ENCODE measurements at places on chromosomes 5 and 9.

- no peak for DNase-seq
These were observed 1.6 kb upstream of the ARAP3 start for GRCh38 chr5:141683596-141684141.

DNA sequence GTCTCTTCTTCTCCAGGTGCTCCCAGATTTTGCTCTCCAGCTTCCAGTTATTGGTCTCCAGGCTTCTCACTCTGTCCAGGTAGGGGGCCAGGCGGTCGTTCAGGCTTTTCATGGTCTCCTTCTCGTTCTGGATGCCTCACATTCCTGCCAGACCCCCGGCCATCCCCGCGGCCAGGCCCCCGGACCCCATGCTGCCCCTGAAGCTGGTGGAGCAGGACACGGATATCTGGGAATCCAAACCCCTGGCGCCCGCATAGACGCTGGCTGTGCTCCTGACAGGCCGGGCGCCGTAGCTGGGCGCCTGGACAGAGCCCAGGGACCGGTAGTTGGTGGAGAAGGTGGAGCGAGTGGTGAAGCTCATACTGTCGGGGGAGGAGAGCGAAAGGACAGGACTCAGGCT is 534.4 kb upstream of the TLE4 start:
- DNase-seq: no peak

GRCh38 chr9:128845186-128845931 is 15.8 kb upstream of the SPOUT1 start:
- no peak for DNase-seq

GRCh38 chr5:130762031-130762430 is 403.0 kb downstream of the HINT1 start:
- DNase-seq: no peak

- no peak for DNase-seq
These were observed 178 bp downstream of the MORN5 start for GRCh38 chr9:122159925-122160246.

DNA sequence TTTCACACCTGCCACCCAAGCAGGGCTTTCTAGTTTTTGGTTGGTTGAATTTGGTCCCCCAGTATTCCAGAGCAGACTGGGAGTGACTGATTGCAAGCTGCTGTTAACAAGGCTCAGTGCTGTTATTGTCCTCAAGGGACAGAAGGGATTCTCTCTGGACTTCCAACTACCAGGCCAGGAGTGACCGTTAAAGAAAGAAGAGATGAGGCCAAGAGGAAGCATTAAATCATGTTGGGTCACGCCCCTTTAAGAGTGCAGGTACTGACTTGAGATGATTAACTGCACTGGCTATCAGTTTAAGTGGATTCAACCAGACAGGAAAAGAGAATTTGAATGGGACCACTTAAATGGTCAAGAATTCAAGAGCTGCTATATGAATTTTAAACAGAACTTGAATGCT is 220.8 kb upstream of the PCSK5 start:
- no peak for DNase-seq

GRCh38 chr5:168430296-168430695 is 56.0 kb upstream of the RARS1 start:
- no peak for DNase-seq

DNA sequence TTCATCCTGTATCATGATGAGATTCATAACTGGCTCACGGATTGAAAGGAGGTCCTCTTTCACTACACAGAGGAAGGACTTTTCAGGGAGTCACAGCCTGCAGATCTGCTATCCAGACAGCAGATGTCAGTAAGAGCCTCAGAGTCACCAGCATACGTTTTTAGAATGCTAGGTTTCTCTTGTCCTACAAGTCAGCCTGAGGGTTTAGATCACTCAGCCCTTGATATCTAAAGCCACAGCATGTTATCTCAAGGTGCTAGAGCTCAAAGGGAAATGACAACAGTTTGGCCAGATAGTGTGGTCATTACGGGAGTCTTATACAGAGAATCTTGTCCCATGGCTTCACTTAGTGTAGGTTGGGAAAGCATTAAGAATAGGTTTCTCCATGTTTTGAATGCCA is 30.9 kb upstream of the SLC46A2 start:
- DNase-seq: no peak

GRCh38 chr9:113644321-113644720 is 180.8 kb downstream of the RGS3 start:
- DNase-seq: no peak

- no peak for DNase-seq
These were observed 97.4 kb upstream of the IFNK start for GRCh38 chr9:27426511-27427271.

DNA sequence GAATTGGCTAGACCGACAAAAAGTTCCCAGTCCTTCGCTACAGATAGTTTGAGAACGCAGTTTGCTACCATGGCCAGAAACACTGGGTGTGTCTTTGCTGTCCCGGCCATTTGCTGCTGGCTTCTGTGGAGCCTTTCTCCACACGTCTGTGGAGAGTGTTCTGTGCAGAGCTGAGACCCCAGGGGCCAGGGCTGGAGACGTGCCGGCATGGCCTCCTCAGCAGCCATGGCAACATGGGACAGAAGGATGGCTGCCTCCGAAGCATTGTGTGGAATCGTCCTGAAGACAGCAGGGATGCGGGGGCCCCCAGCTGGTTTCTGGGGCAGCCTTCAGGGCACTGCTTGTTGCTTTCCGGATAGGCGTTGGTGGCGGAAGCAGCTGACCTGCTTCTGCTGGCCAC is 142.8 kb downstream of the GADD45G start:
- DNase-seq: no peak

- DNase-seq: no peak
These were observed 124.2 kb downstream of the TRIO start for GRCh38 chr5:14267166-14267838.

DNA sequence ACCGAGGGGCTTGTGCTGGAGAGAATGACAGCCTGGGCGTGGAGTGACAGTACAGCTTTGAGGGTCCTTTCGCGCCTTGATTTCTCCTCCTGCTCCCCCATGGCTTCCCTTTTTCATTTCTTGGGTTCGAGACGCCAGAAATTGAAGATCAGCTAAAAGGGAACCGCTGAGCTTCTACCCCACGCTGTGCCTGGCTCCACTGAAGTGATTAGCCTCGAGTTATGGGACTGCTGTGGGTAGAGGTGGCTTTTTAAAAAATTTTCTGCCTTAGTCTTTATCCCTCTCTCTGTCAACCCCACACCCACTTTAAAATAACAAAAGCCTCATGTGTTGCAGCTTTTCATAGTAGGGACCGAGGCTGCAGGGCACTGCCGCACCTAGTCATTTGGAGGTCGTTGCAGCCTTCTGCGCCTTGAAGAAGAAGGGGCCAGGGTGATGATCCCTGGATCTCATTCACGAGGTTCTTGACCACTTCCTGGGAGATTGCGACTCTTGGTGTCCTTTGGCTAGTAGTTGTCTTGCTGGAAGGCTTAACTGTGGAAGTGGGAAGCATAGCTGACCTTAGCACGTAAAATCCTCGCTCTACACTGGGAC is 603 bp downstream of the PPIP5K2 start:
- peak; percentile 7 for DNase-seq

GRCh38 chr5:80282054-80282453 is 26.2 kb upstream of the SERINC5 start:
- DNase-seq: no peak

- no peak for DNase-seq
These were observed 94.4 kb upstream of the IL6ST start for GRCh38 chr5:56088967-56089829.

- peak; percentile 91 for DNase-seq
These were observed 6.3 kb upstream of the MED7 start for GRCh38 chr5:157148734-157149615.

- peak; percentile 93 for DNase-seq
These were observed 69.1 kb downstream of the ARRDC3 start for GRCh38 chr5:91313757-91314673.

GRCh38 chr9:3809724-3810123 is 283.9 kb upstream of the RFX3 start:
- no peak for DNase-seq

GRCh38 chr5:6568383-6568782 is 64.5 kb downstream of the NSUN2 start:
- DNase-seq: no peak

GRCh38 chr9:134509281-134509680 is 132.3 kb upstream of the COL5A1 start:
- DNase-seq: no peak

- no peak for DNase-seq
These were observed 135.6 kb upstream of the IRX4 start for GRCh38 chr5:2018390-2018724.

DNA sequence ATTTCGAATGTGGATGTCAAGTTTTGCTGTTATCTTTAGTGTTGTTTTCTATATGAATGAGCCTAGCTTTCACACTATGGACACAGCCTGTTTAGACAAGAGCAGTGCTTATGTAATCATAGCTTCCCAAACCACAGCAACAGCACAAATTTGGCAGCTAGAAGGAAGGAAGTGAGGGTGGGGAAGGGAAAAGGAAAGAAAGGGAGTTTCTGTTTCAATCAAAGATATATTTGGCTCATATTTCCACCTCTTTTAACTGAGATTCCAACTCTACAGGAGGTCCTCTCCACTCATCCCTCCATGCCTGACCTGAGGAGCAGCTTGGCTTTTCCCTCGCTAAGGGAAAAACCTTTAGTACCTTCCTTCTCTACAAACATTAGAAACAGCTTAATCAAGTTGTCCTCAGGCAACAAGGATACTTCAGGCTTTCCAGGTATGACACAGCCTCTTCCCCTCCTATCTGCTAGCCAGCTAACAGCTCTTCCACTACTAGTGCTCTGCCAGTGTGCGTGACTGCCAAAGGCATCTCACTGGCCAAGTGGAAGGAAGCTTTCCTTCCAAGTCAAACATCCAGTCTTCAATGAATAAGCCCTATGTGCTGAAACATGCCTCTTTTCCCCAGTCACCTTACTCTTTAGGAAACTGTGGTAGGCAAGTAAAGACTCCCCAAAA is 268.6 kb upstream of the PTGER4 start:
- DNase-seq: no peak

- DNase-seq: no peak
These were observed 6.0 kb downstream of the MRPS2 start for GRCh38 chr9:135506327-135507103.

GRCh38 chr5:109903061-109903460 is 213.3 kb downstream of the MAN2A1 start:
- DNase-seq: no peak

DNA sequence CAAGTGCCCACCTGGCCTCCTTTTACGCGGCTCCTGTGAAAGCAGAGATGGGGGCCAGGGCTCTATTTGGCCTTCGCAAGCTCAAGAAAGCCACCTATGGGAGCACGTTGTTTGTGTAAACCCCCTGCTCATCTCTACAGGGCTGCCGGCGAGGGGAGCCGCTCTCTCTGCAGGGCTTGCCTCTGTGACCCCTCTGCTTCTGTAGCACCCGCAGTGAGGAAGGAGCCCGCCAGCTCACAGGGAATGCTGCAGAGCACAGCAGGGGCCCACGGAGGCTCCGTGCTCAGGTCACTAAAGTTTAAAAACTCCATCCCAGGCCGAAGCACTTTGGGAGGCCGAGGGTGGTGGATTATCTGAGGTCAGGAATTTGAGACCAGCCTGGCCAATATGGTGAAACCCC is 376.8 kb downstream of the IRX2 start:
- DNase-seq: no peak

GRCh38 chr5:117872798-117873368 is 1115.5 kb downstream of the DTWD2 start:
- no peak for DNase-seq

- DNase-seq: no peak
These were observed 9.5 kb downstream of the SLC35A4 start for GRCh38 chr5:140574165-140574564.

GRCh38 chr9:132192728-132193127 is 30.9 kb downstream of the NTNG2 start:
- DNase-seq: no peak

DNA sequence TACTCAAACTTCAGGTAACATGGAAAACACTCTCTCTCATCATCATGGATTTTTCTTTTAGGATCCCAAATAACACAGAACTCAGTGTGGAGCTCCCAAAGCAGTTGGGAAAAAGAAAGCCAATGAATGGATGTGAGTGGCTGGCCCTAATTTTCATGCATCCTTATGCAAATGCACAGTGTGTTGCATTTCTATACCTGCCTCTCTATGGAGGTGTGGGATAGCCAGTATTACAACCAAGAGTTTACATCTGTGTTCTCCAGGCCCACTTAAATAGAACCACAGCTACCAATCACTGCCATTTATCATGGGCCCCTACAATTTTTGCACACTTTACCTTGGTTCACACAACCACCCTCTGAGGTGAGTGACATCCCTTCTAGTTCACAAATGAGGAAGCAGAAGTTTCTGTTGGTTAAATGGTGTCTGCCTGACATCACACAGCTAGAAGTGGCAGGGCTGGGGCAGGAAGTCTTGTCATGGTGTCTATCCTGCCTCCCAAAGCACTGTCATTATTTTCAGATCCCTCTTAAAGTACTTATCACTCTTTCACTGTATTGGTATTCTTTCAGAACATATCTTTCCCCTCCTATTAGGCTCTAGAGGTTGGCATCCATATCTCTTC is 17.3 kb downstream of the MAMDC2 start:
- no peak for DNase-seq

- DNase-seq: no peak
These were observed 190.8 kb downstream of the ELAVL2 start for GRCh38 chr9:23635276-23635675.

DNA sequence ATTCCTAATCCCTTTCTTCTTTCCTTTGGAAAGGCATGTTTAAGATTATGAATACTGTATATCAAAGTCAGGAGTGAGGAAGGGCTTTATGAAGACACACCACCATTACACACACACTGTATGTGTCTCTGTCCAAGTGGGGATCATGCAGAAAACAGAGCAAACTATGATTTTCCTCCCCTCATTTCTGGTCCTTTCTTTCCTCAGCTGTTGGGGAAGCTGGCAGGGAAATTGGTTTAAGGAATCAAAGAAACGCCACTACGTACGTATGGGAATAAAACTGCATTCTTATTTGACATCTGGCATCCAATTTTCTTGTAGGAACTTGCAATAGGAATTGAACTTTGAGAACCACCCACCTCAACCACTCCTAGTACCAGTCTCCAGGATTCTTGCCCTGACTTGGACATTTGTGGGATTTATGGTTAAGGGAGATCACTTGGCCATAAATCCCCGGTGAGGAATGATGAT is 125.8 kb downstream of the PDE4D start:
- DNase-seq: no peak

DNA sequence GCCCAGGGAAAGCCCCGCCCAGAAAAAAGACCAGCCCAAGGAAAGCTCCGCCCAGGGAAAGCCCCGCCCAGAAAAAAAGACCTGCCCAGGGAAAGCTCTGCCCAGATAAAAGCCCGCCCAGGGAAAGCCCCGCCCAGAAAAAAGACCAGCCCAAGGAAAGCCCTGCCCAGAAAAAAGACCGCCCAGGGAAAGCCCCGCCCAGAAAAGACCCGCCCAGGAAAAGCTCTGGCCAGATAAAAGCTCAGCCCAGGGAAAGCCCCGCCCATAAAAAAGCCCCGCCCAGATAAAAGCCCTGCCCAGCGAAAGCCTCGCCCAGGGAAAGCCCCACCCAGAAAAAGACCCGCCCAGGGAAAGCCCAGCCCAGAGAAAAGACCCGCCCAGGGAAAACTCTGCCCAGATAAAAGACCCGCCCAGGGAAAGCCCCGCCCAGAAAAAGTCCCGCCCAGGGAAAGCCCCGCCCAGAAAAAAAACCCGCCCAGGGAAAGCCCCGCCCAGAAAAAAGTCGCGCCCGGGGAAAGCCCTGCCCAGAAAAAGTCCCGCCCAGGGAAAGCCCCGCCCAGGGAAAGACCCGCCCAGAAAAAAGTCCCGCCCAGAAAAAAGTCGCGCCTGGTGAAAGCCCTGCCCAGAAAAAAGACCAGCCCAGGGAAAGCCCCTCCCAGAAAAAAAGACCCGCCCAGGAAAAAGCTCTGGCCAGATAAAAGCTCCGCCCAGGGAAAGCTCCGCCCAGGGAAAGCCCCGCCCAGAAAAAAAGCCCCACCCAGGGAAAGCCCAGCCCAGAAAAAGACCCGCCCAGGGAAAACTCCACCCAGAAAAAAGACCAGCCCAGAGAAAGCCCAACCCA is 11.9 kb downstream of the GRIN1 start:
- DNase-seq: peak; percentile 50

All from CD4-positive, alpha-beta T cell treated with Interleukin-15 for 4 hours (primary cell).